Right atrium auricular region (tissue), 2 donors: ENCODE measurements at places on chromosomes 6 and 20.
A peak's percentile ranks its signal among the peaks of the same experiment; 100 is the strongest.

- no peak for DNase-seq
Observed at GRCh38 chr6:69792292-69792691, 4.5 kb downstream of the LMBRD1 start.

GRCh38 chr6:2725999-2726567 is 24.6 kb downstream of the MYLK4 start:
- no peak for DNase-seq

DNA sequence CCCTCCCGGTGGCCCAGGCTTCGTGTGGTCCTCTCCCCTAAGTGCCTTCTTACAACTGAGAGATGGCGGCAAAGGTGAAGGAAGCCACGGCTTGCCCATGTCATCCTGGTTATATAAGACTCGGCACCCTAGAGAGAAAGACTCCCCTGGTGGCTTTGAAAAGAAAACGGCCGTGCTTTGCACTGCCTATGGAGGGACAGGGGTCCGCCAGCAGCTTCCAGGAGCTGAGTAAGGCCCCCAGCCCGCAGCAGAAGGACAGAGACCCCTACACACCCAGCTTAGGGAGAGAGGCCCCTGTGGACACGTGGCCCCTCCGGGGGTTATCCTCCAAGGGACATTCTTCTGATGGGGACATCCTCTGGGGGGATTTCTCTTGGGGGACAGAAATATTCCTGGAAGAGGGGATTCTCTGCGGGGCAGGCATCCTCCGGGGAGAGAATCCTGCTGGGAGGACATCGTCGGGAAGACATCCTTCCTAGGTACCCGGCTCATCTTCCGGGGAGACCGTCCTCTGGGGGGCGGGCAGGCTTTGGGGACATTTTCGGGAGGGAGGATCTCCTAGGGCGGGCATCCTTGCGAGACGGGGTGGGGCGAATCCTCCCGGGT is 511 bp upstream of the OGFR start:
- no peak for DNase-seq

GRCh38 chr6:44151348-44152108 is 7.1 kb upstream of the CAPN11 start:
- DNase-seq: peak; percentile 74

DNA sequence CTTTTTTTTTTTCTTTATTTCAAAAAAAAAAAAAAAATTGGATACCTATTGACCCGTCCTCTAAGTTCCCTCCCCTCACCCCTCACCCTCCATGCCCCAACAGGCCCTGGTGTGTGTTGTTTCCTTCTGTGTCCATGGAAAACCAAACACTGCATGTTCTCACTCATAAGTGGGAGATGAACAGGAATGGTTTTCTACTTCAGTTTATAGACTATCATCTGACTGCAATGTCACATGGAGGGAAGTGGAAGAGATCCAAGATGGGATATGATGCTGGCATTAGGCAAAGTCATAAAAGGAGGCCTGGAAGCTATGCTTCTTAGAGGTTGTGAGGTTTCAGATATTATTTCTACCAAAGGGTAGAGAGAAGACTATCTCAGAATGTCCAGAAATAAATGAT is 237.5 kb downstream of the MAFB start:
- no peak for DNase-seq

DNA sequence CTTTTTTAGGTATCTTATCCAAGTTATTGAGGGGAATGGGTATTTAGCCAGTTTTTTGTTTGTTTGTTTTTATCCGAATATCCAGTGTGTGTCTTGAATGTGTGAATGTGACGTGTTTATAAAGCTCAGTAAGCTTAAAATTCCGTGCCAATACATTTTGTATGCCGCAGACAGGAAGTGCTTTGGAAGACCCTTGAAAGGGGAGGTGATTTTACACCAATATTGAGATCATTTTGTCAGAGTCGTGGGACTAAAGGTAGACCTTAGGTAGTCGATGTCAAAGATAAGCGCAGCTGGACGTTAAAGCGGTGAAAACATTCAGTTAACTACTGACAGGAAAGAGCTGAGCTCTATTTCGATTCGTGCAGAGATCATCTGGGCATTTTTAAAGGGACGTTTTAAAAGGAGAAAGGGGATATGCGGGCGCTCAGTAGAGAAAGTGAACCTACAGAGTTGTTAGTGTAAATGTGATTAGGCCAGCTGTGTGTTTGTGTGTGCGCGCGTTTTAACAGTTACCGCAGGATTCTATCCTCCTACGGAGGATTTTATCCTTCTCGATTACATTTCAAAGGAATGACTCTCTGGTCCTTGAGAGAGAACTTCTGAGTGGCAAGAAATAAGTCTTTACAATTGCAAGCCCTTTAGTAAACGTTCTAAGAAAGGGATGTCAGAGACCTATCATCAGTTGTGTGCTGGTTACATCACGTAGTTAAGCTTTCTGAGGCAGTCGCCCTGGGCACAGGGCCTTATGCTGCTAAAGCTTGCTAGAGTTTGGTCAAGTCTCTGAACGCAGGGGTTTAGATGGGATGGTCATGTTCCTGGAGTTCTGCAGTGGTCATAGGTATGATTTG is 625 bp upstream of the ECHDC1 start:
- no peak for DNase-seq

- no peak for DNase-seq
Observed at GRCh38 chr6:39182604-39183003, 46.7 kb downstream of the KCNK5 start.

GRCh38 chr6:143127941-143128680 is 67.4 kb downstream of the AIG1 start:
- no peak for DNase-seq

GRCh38 chr20:56715902-56716519 is 86.9 kb downstream of the TFAP2C start:
- no peak for DNase-seq

DNA sequence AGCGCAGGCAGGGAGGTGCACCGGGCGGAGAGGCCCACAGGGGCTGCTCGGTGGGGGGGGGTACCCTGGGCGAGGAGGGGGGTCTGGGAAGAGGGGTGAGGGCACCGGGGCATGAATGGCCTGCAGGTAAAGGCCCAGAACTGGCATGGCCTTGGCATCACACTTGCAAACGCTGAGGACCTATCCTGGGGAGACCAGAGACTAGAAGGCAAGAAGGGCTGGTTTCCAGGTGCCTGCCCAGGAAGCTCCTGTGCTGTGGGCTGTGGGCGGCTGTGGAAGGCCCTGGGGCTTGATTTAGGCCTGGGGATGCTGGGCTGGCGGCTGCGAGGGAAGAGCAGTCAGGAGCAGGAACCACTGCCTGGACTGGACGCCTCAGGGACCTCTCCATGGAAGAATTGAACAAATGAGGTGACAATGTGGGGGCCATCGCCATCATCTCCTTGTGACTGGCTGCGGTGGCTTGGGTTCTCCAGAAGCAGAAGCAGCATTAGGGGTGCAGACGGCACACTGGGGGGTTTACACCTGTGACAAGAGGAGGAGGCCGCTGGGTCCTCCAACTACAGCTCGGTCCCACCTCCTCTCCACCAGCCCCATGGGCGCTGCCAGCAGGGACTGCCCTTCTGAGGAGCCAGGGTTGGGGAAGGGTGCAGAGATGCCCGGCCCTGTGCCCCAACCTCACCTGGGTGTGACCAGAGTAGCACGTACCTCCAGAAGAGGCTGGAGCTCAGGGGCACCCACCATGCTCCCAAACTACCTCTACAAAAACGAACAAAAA is 32.1 kb upstream of the IRF4 start:
- no peak for DNase-seq

GRCh38 chr6:97399208-97399607 is 116.2 kb upstream of the MMS22L start:
- no peak for DNase-seq

- no peak for DNase-seq
Observed at GRCh38 chr20:35606127-35606526, 9.5 kb upstream of the SPAG4 start.

- peak; percentile 44 for DNase-seq
Observed at GRCh38 chr20:64115171-64115911, 8.0 kb upstream of the NPBWR2 start.

DNA sequence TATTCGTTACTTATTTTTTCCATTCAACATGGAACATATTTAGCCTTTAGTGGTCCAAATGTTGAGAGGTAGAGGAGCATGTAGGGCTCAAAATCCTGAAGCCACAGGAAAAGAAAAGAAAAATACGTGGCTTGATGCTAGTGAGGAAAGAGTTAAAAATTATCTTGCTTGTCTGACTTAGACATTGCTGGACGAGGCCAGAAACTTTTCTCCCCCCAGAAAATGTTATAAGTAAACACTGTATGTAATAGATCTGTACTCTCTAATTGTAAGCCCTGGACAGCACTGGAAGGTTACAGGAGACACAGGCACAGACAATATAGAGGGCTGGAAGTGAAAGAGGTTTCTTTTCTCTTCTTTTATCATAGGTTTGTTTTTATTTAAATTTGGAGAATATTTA is 165.6 kb downstream of the ZFP64 start:
- DNase-seq: no peak

DNA sequence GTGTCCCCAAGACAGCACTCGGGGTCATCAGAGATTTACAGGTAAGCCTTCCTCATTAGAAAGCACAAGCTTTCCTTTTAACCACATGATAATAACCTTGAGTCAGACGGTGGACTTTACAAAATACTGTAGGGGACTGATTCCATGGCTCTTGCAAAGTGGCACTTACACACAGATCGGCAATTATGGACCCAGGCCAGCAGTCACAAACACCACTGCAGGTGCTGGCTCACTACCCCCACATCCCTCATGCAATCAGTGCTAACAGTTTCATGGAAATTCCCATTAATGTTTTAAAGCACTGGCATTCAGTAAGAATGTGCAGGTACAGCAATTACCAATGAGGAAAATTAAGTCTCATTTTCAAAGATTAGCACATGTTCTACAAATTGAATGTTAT is 516.5 kb downstream of the PRKN start:
- no peak for DNase-seq

- DNase-seq: no peak
Observed at GRCh38 chr6:75963569-75963968, 108.9 kb downstream of the IMPG1 start.

GRCh38 chr6:149885888-149886287 is 12.0 kb downstream of the RAET1E start:
- DNase-seq: no peak

- DNase-seq: peak; percentile 40
Observed at GRCh38 chr6:170433163-170434116, 119.7 kb downstream of the PSMB1 start.
